ENCODE measurements at places on chromosomes 5 and 9. TPM values are rescaled to one million over a fixed set of nuclear protein-coding genes. Genes with fewer than 3 reads are reported as not detected.

The SLC34A3 gene
- 0.14 TPM for total RNA-seq

DNA sequence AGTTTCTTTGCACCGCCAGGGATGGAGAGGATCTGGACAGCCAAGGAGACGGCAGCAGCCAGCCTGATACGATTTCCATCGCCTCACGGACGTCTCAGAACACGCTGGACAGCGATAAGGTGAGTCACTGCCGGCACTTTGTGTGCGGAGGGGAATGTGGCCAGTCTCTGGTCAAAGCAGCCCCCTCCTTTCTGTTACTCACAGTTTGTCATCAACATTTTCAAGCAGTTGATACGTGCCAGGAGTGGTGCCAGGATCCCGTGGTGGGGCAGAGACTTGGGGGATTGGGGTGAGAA lies 175.1 kb upstream of the OTULINL start:
- no peak for DNase-seq

DNA sequence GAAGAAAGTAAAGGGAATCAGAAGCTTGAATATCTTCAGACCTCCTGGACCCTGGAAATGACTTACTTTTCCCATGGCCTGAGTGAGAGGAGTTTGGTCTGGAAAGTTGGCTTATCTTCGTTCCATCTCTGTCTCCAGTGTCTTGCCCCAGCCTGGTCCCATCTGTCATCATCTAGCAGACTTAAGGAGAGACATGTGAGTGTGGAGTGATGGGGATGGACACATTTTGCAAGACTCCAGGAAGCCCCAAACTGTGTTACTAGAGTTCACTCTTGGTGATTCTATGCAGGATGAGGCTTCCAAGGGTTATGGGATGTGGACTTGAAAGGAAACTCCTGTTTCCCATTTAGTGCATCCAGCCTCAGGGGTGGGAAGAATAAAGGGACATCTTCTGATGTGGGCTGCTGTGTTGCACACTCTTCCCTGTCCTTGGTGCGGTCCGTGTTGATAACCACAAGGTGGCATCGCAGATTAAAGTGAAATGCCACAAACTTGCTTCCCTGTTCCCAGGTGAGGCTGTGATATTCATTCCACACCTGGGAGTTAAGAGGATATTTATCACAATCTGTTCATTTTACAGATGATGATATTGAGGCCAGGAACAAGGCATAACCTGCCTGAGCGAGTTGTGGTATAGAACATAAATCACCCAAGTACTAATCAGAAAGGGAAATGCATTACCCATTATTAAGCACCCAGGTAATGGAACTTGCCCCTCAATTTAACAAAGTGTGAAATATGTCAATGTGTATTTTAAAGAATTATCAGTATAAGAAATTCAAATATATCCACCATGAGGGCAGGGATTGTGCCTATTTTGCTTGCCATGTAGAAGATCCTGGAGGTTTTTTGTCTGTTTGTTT lies 269.9 kb upstream of the PAPPA start:
- no peak for DNase-seq

The ACSL6 gene
- 8.2 TPM for total RNA-seq

The HAVCR1 gene
- total RNA-seq = 2.7 TPM

The ZNF483 gene
- total RNA-seq = 3.4 TPM

All from activated T-cell treated with anti-CD3 and anti-CD28 coated beads, Interleukin-2, amount 50 U/mL, for 72 hours (primary cell).